ELR (cell line): ENCODE measurements at places on chromosomes 7 and 10.

GRCh38 chr7:112989531-112989930 lies 97.1 kb downstream of the GPR85 start:
- DNase-seq: peak; percentile 64

GRCh38 chr7:135710417-135711138 lies 17.4 kb downstream of the SLC13A4 start:
- DNase-seq: peak; percentile 47

GRCh38 chr7:672891-673290 lies 53.6 kb upstream of the DNAAF5 start:
- DNase-seq: no peak

DNA sequence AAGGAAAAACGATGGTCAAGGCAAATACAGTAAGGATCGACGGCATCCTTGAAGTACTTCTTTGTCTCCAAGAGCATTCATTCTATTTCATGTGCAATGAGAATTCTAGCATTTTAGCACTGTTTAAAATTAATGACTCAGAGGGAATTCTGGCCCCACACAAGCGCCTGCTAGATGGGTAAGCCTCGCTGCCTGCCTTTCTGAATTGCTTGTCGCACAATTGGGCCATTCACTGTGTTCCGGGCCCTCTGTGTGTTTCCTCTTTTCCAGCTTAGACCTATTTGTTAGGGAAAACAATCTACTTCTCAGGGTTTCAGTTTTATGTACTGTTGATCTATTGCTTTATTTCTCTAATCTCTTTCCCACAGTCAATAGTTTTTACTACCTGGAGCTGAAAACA lies 204.7 kb upstream of the ZNF32 start:
- DNase-seq: no peak

GRCh38 chr10:87761892-87762291 lies 56.1 kb downstream of the ATAD1 start:
- peak; percentile 86 for DNase-seq

GRCh38 chr7:144483189-144483588 lies 79.7 kb upstream of the NOBOX start:
- no peak for DNase-seq

DNA sequence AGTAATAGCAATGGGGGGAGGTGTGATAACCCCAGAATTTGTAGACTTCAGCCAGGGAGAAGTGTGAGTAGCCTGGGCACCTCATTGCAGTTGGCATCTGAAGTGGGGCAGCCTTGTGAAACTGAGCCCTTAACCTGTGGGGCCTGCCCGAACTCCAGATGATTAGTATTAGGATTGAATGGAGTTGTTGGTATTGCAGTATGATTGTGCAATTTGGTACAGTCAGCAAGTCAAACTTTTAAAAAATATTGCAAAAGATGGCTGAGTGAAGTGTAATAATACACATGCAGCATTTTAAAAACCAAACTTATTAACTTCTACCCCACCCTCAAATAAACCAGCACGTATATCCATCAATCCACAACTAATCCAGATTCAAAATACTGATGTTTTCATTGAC lies 9.3 kb downstream of the RBM33 start:
- DNase-seq: no peak

GRCh38 chr10:5534880-5535856 lies 10.4 kb downstream of the CALML3 start:
- DNase-seq: no peak
